ENCODE measurements at places on chromosomes 5 and 9.

DNA sequence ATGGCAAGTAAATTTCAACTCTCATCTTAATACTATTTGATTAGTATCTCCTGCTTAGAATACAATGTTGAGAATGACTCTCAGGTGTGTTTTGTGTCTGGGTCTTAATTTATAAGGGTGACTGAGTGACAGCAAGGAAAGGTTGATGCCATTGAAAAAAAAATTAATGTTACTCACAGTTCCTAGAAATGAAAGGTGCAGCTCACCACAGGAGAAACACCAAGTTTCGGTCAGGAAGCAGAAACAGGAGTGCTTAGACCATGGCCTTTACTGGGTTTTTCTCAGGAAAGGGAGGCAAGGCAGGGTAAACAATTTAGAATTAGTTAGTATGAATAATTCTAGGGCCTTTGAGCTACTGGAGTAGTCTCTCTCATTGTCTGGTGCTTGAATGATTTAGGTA, 159.2 kb upstream of the C9orf72 start:
- no peak for DNase-seq

DNA sequence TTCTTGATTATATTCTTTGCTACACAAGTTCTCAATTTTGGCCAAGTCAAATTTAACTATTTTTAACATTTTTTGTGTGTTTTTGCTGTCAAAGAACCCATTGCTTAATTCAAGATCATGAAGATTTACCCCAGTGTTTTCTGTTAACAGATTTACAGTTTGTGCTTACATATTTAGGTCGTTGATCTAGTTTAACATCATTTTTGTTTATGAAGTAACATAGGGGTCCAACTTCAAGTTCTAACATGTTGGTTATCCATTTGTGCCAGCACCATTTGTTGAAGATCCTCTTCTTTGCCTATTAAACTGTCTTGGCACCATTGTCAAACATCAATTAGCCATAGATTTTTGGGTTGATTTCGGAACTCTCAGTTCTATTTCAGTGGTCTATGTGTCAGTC, 71.0 kb downstream of the CCDC192 start:
- DNase-seq, result no peak

GRCh38 chr5:105475401-105475800, 1912.8 kb upstream of the NUDT12 start:
- no peak for DNase-seq

- DNase-seq, result no peak
These were observed 361.8 kb downstream of the KDM4C start for GRCh38 chr9:7119612-7120011.

All from activated naive CD4-positive, alpha-beta T cell treated with anti-CD3 and anti-CD28 coated beads, Interleukin-2, amount 50 U/mL, for 16 hours (primary cell).